Activated T-helper 2 cell treated with anti-CD3 and anti-CD28 coated beads, Interferon-gamma antibody, Interleukin-2, Interleukin-4, amounts not matched to agents 10 μg/mL and 5 μg/mL and 100 μg/mL, durations not matched to agents 14 hours and 24 hours and 36 hours (primary cell): ENCODE measurements at places on chromosomes 2 and 18. TPM values are rescaled to one million over a fixed set of nuclear protein-coding genes. Genes with fewer than 3 reads are reported as not detected.

DNA sequence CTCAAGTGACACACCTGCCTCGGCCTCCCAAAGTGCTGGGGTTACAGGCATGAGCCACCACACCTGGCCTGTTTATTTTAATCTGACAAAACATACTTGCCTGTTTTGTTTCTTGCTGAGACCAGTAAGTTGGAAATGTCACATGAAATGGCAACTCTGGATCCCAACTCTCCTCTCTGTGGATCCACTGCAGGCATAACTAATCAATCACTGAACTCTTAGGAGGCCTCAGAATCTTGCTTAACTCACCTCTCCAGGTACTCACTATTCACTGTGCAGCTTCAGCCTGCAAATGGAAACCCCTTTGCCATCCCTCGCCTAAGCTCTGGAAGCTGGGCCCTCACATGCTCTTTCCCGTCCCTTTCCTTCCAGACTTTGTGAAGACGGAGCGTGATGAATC, 56.4 kb upstream of the ATG16L1 start:
- no peak overlapping the region for H3K27ac ChIP-seq
- no peak overlapping the region for H3K4me3 ChIP-seq
- no peak for DNase-seq
- H3K4me1 ChIP-seq = no peaks in the 10 kb centered on the region
- no peaks in the 10 kb centered on the region for H3K27me3 ChIP-seq

- no peak overlapping the region for H3K27ac ChIP-seq
- H3K27me3 ChIP-seq = no peaks in the 10 kb centered on the region
- H3K4me3 ChIP-seq = no peak overlapping the region
- H3K36me3 ChIP-seq = no peaks in the 10 kb centered on the region
- no peaks in the 10 kb centered on the region for H3K4me1 ChIP-seq
These were observed 7.7 kb downstream of the CCDC178 start for GRCh38 chr18:33432857-33433256.

DNA sequence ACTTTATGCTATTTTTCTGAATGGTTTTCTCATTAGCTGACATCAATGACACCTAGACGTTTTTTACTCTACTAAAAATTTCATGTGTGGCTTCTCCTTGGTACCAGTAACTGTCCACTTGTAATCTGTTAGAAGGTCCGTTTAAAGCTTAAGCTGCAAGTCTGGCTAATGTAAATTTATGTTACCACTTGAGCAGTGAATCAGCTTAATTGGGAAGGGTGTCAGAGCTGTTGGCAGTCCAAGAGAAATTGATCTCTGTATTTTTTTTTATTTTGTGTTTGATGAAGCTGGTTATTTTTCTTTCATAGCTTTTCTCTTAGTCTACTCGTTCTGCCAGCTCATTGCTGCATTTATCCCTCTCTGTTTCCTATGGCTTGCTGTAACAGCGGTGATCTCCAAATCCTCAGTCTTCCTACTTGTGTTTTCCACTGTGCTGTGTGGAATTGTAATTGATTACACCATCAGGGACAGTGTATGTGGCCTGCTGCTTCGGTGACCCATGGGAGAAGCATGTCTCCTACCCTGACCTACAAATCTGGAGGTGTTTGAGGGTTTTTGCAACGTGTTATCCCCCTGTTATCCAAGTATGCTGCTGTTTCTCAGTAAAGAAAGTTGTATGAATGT, 724.2 kb upstream of the REG3G start:
- no peaks in the 10 kb centered on the region for H3K27me3 ChIP-seq
- no peak overlapping the region for H3K4me3 ChIP-seq
- H3K4me1 ChIP-seq = no peaks in the 10 kb centered on the region
- no peak overlapping the region for H3K27ac ChIP-seq

The HNRNPA3 gene
- total RNA-seq = 322 and 323 TPM in 2 replicates

- DNase-seq = no peak
- H3K36me3 ChIP-seq = peaks cover 33% of the 10 kb centered on the region
- no peaks in the 10 kb centered on the region for H3K27me3 ChIP-seq
- no peak overlapping the region for H3K4me3 ChIP-seq
These were observed 89.3 kb upstream of the TMEM247 start for GRCh38 chr2:46390036-46390435.
